ENCODE measurements at places on chromosomes 3 and 15.

DNA sequence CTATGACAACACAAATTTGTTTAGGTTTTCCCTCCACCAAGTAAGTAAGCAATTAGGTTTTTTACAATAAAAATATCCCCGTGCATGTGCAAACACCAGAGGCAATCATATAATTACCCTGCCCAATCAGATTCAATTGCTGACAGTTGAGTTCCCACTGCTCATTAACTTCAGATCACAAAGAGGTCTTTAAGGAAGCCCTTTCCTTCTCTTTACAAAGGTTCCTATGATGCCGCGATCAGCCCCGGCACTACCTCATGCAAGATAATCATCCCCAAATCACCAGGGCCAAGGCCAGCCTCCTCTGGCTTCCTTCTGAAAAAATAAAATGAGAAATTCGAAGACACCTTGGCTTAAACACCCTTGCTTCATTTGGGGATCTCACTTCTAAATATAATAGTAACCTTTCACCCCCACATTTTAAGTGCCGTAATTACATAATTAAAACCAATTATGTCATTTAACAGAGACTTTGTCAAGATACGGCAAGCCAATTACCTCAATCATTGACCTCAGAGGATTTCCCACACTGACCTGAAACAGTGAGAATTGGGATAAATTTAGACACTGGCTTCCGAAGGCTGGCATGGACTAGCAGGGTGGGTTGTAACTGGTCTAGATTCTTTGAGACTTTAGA lies 121.3 kb upstream of the WNT5A start:
- DNase-seq = no peak

- no peak for DNase-seq
Measured at GRCh38 chr15:45873781-45874180, 239.0 kb downstream of the SQOR start.

DNA sequence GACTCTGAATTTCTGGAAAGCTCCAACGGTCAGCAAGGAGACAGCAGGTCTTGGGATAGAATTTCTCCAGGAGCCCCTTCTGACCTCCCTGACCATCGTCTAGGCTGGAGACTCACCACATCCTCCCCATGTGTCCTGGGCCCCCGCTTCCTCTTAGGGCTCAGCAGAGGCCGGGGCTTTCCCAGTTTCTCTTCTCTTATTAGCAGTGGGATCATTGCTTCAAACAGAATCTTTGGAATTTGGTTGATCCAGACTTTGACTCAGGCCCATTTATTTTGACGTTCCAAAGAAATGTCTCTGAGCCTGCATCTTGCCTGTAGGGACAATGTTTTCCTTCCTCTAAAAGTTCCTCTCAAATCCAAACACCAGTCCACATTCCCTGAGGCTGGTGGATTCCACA lies 38.4 kb upstream of the SLC6A6 start:
- no peak for DNase-seq

GRCh38 chr15:81897057-81897677 lies 148.7 kb downstream of the MEX3B start:
- no peak for DNase-seq

- peak; percentile 63 for DNase-seq
Measured at GRCh38 chr3:169863458-169863899, 6.3 kb downstream of the LRRC31 start.

- DNase-seq = no peak
Measured at GRCh38 chr15:91238644-91239425, 138.8 kb downstream of the SV2B start.

GRCh38 chr3:164459521-164460151 lies 618.7 kb downstream of the SI start:
- no peak for DNase-seq

GRCh38 chr3:177201700-177202397 lies 4.6 kb upstream of the TBL1XR1 start:
- peak; percentile 77 for DNase-seq

- no peak for DNase-seq
Measured at GRCh38 chr3:24365168-24365567, 129.5 kb downstream of the THRB start.

DNA sequence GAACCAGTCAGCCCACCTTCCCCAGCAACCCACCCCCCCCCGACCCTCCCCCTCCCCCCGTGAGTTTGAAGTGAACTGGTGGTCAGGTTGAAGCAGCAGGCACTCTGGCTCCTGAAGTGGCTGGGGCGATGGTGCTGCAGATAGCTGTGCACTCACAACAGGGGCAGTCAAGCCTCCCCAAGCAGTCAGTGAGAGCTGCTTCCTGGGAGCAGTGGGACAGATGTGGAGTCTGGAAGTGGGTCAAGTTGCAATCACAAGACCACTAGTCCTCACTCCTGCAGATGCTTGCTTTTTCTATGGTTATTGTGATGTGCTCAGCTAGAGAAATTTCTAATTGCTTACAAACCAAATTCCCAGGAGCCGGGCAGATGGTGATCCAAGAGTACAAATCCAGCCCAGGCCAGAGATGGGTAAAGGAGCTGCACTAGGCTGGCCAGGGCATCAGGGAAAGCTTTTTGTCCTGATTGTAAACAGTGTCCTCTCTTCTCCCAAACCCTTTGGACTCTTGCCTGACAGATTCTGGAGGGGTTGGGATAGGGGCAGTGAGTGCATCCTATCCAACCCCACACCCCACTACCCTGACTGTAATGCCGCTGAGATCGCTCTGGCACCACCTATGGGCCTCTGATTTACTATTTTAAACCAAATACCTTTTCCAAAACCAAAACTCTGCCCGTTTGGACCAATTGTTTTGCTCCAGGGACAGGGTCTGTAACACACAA lies 9.8 kb upstream of the CLPX start:
- DNase-seq = no peak

DNA sequence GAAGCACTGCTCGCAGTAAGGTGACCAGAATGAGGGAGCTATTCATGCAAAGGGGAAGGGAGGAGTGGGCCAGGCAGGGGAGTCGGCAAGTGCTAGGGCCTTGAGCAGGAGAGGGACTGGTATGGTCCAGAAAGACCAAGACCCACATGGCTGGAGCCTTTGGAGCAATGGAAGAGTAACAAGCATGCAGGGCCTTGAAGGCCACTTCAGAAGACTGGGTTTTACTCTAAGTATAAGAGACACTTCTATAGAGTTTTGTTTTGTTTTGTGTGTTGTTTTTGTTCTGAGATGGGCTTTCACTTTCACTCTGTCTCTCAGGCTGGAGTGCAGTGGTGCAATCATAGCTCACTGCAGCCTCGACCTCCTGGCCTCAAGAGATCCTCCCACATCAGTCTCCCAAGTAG lies 42.0 kb downstream of the BFSP2 start:
- DNase-seq = no peak

DNA sequence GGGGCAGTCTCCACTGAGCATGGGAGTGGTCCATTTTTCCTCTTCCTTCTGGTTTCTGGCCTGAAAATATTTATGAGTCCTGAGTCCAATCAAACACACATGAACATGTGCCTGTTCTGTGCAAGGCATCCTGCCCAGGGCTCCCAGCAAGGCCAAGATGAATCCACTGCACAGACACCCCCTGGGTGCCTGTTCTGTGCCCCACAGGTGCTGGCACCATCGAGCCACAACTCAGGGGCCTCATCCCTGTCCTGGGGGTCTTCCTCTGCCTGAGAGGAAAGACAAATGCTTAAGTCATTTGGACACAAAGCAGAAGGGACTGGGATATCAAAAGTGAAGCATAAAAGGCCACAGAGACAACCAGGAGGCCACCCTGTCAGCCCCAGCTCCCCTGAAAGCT lies 87.4 kb upstream of the IQSEC1 start:
- no peak for DNase-seq

DNA sequence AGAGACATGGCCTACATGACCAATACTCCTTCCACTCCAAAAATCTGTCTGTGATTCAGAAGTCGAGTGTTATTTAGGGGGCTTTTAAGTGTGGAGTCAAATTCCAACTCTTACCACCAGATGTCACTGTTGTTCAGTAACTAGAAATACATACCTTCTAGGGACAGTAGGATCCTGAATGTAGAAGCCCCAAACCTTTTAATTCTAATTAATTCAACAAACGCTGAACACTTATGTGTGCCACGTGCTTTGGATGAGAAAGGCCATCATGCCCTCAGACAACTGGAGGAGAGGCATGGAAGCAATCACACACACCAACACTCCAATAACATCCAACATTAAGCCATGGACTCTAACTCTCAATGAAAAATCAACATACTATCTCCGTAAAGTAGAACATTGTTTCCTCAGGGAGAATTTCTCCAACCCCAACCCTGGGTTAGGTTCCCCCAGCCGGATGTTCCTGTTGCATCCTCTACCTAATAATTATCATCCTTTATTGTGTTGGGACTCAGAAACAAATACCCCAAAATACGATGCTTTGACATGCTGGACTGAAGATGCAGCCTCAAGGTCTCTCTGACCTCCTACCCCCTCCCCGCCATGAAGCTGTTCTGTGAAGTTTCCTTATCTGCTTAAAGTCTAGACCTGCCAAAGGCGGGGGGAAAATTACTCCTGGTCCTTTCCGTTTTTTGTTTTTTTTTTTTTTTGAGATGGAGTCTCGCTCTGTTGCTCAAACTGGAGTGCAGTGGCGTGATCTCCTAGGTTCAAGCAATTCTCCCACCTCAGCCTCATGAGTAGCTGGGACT lies 8.0 kb upstream of the CCDC13 start:
- peak; percentile 55 for DNase-seq

DNA sequence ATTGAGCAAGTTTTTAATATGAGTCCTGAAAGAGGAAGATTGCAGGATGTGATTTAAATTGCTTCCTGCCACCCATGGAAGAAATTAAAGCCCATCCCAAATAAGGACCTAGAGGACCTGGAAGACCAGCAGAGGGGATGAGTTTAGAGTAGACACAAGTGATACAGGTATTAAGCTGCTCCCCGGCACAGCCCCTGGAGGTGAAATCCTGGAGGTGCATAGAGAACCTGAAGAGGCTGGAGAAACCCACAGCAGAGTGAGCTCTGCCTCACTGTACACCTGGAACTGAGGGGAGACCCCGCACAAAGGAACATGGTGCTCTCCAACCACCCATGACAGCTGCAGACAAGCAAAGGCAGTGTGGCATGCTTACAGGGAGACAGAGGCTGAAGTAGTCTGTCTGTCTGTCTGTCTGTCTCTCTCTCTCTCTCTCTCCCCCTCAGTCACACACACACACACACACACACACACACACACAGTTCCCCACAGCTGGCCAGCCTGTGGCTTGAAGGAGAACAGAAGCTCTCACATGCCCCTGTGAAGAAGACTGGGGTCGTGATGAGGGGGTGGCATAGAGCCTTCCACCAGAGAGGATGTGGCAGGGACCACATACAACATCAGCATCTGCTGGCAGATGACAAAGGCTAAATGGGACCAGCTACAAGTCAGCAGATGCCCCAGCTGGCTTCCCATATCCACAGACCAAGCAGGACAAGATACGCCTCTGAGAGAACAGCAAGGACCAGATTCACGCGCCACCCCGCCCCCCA lies 38.1 kb downstream of the FSIP1 start:
- DNase-seq = no peak

DNA sequence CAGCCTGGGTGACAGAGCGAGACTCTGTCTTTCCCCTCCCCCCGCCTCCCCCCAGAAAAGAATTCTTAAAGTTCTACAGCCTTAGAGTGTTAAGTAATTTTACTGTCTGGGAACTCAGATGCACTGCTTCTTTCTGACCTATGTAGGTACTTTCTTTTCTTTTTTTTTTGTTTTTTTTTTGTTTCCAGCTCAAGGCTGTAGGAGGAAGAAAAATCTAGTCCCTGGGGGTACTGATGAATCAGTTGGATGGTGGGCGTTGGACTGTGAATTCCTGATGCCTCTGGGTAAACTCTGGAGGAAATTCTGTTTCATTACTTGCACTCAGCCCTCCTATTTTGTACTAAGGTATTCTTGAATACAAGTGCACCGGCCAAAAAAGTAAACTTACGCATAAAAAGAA lies 10.8 kb downstream of the GHRL start:
- DNase-seq = no peak

DNA sequence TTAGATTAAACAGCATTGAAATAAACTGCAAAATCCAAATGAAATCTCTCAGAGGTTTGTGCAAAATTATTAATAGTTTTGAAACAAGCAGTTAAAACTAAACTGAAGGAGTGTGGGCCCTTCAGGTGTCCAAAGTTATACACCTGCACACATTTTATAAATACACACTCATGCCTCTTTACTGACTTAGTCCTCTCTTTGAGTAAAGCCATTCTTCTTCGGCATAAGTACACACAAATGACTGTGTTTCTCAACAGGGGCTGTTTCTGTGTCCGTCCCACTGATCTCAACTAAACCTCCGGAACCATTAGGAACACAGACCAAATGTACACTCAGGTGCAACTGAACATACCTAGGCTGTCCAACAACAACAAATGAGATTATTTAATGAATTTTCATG lies 18.8 kb downstream of the MECOM start:
- DNase-seq = no peak

DNA sequence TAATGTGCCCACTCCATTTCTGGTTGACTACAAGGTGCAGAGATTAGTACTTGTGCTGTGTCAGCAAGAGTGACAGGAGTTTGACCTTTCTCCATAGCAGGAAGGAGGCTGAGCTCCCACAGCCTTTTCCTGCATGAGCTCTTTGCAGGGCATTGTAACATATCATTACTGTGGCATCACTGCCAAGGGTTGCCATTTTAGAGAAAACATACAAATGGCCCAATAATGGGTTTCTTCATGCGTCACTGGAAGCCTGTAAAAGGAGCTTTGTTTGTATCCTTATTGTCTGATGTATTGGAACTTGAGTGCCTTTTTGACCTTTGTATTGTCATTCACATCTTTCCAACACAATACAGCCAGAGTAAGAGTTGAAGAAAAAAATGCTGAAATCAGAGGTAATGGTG lies 323.0 kb upstream of the CDIN1 start:
- no peak for DNase-seq

- DNase-seq = no peak
Measured at GRCh38 chr3:186979852-186980251, 49.5 kb downstream of the ST6GAL1 start.

GRCh38 chr15:38074029-38074428 lies 139.6 kb downstream of the TMCO5A start:
- DNase-seq = no peak

DNA sequence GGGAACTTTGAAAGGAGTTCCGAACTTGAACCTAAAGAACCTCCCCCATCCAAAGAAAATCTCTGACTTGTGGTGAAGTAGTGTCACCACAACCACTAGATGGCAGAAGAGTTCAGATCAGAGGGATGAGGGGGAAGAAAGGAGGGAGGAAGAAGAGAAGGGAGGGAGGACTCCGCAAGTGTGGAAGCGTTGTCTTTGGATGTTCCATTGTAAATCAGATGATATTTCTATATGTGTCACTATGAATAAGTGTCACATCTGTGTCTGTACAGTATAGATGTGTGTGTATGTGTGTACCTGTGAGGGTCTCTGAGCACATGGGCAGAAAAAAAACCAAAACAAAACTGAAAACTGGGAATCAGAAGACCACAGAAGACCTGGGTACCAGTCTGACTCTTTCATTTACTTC lies 16.9 kb downstream of the SLC24A1 start:
- peak; percentile 62 for DNase-seq

DNA sequence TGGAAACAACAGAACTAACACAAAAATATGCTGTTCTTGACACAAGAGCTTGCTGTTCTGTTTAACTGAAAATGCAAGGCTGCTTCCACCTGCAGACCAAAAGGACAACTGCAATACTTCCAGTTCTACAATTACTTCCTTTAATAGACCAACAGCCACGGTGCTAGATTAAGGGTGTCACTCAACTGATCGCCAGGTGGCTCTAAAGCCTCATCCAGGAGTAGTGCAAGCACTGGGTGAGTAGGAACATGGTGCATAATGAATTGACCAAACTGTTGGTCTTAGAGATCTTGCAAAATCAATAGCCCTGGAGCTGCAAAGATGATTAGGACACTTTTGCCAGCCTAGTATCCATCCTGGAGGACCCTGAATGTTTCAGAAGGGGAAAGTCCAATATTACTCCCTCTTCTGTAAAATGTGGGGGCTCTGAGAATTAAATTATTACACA lies 3.6 kb upstream of the CLDN16 start:
- DNase-seq = no peak

GRCh38 chr3:168002786-168003368 lies 92.8 kb downstream of the GOLIM4 start:
- DNase-seq = no peak

All from central memory CD4-positive, alpha-beta T cell (primary cell).